ENCODE measurements at places on chromosomes 1 and 21. TPM values are rescaled to one million over a fixed set of nuclear protein-coding genes. Genes with fewer than 3 reads are reported as not detected.

GRCh38 chr1:117034791-117035290 lies 25.3 kb upstream of the TTF2 start:
- DNase-seq, result no peak

The IQGAP3 gene
- 41.8 TPM for total RNA-seq

The B3GALT5 gene
- 2.2 TPM for total RNA-seq

GRCh38 chr1:217718873-217719272 lies 87.7 kb downstream of the SPATA17 start:
- DNase-seq, result peak; percentile 40

The RGS8 gene
- total RNA-seq, result 0.05 TPM

DNA sequence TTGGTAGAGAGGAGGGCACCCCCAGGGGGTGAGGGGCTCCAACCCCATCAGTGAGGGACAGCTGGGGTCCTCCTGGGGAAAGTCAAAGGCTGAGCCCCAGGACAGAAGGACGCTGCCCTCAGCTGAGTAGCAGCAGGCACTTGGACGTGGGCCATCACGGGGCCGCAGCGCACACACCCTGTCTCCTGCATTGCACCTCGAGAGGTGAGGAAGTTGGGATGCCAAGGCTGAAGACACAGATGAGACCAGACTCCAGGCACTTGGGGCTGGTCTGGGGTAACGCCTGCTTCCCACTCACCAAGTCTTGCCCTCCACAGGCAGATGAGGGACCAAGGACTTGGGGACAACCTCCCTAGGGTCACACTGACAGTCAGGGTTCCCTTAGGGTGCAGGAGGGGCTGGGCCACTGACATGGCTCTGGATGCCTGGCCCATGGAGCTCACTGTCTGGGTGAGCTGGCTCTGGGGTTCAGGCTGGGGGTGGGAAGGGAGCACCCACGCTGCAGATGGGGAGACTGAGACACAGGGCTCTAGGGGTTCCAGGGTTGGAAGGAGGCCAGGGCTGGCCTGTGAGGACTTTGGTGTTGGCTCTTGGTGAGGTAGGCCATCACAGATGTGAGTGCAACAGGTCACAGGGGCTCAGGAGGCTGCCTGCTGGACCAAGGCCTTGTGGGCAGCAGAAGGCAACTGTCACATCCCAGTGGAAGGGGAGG lies 16.6 kb upstream of the ZNF678 start:
- DNase-seq, result no peak

DNA sequence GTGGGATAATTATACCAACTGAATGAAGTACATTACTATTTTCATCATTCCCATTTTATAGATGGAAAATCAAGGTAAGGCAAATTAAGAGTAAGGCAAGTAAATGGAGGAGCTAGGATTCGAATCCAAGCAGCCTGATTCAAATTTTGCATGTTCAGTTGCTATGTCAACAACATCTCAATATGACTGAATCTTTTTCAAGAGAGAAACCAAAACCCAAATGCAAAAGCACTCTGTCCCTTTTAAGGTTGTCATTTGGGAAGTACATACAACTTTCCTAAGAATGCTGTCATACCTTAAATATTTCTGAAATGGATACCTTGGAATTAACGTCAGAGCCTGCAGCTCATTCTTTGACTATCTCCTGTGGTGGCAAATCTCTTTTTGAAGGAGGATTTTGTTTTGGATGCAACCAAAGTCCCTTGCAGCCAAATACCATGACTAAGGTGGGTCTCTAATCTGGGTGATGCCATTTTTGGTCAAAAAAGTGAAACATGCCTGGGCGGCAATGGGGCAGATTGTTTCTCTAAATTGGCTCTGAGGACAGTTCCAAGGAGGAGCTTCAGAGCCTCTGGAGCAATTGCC lies 25.4 kb downstream of the ADAMTS1 start:
- DNase-seq, result no peak

GRCh38 chr1:221747839-221748238 lies 6.0 kb upstream of the DUSP10 start:
- DNase-seq, result no peak

DNA sequence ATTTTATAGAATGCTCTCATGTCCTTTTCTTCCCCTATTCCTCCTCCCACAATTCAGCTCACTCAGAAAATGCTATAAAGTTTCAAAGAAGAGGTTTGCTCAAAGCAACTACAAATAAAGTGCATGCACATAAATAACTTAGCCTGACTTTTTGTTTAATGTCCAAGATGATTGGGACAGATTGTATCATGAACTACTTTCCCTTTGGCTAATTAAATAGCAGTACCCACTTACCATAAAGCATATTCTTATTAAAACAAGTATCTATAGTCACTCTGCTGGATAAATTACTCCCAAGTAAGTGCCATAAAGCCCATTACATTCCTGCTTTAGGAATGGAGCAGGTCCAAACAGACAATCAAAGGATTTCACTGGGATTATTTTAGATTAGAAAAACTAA lies 576.0 kb downstream of the LMO4 start:
- no peak for DNase-seq

The PTCH2 gene
- total RNA-seq, result not detected

The CFHR1 gene
- total RNA-seq, result not detected

DNA sequence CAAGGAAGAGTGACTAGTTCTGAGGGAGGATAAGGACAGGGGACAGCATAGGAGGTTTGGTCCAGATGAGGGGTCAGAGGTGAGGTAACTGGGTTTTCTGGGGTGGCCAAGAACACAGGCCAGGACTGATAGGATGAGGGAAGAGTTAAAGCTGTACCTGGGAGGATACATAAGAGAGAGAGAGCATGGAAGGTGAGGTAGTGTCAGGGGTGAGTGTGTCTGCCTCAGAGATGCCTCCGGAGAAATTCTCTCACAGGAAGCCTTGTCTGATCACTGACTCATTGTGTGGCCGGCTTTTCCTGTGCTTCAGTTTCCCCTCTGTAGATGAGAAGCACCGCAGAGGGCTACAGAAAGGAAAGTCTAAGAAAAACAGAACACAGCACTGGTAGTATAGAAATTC lies 40.2 kb downstream of the FASLG start:
- DNase-seq, result peak; percentile 90

DNA sequence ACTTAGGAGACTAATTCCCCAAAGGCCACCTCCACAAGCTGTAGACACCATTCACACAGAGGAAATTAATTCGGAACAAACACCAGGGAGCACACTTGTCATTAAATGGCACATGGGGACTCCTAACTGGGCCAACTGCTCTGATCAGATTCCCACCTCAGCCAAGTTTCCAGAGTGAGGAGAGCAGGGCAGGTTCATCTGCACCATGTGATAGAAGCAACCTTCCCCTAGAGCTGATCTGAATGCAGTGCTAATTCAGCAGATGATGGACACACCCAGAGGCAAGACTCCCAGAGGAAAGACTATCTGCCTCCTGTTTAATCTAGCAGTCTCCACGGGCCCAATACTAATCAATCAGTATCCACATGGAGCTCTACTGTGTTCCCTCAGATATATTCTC lies 147.0 kb downstream of the VAV3 start:
- no peak for DNase-seq

The UMODL1 gene
- total RNA-seq, result not detected

The AGMAT gene
- not detected for total RNA-seq

The CFHR3 gene
- 0.20 TPM for total RNA-seq

DNA sequence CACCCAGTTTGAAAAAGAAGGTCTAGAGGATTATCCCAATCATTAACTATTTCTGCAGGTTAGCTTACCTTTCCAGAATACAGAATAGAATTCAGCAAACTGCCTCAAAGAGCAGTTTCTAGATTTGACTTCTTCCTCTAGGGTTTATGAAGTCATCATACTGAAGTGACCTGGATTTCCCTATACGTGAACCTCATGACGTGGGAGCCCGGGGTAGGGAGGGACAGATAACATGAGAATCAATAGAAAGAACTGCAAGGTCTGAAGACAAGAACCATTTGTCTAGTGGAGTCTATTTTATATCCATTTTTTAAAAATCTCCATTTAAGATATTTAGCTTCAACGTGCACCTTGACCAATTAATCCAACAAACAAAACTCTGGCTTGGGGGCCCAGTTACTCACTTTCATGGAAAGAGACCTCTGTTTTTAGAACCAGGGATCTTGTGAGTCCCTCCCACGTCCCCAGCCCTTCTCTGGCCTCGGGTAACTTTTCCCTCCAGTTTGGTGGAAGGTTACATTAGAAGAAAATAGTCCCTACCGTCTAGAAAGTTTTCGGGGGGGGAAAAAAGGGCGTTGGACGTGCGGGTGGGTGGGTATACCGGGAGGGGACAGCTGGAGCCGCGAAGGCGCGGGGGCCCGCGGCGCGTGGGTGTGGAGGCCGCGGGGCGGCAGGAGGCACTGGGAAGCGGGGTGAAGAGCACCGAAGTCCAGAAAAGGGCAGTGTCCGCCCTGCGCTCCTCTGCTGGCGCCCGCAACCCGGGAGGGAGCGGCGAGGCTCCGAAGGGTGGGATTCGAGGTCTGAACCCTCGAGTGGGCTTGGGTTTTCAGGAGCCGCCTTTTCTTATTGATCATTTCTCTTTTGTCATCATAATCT lies 13.8 kb upstream of the POGZ start:
- DNase-seq, result no peak

DNA sequence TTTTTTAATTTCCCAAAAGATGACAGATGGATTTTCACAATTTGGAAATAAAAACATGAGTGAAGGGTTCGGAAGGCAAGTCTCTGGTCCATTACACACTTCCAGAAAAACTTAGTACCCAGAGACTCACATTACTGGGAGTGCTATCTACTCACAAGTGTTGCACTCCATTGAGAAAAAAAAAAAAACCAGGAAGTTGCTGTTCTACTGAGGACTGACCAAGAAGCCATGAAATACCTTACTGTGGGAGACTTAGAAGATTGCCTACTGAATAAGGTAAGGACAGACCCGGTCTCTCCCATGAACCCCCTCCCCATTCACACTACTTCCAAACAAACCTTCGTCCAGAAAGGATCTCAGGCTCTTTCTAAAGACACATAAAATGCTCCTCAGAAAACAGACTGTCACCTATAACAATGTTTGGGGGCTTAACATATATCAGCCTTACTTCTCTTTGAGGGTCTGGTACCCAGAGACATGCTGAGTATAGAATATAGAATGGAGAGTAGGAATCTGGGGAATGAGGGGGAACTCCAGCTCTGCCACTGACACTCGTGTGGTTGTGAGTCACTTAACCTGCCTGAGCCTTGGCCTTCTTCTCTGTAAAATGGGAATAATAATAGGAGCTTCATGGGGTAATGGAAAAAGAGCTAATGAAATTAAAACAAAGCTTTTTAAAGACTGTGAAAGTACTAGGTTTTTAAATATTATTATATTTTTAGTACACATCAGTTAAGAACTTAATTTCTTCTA lies 1.4 kb downstream of the MAB21L3 start:
- DNase-seq, result no peak

GRCh38 chr1:183353597-183353996 lies 64.6 kb downstream of the NMNAT2 start:
- peak; percentile 74 for DNase-seq

GRCh38 chr1:187763976-187764375 lies 935.2 kb downstream of the PLA2G4A start:
- no peak for DNase-seq

DNA sequence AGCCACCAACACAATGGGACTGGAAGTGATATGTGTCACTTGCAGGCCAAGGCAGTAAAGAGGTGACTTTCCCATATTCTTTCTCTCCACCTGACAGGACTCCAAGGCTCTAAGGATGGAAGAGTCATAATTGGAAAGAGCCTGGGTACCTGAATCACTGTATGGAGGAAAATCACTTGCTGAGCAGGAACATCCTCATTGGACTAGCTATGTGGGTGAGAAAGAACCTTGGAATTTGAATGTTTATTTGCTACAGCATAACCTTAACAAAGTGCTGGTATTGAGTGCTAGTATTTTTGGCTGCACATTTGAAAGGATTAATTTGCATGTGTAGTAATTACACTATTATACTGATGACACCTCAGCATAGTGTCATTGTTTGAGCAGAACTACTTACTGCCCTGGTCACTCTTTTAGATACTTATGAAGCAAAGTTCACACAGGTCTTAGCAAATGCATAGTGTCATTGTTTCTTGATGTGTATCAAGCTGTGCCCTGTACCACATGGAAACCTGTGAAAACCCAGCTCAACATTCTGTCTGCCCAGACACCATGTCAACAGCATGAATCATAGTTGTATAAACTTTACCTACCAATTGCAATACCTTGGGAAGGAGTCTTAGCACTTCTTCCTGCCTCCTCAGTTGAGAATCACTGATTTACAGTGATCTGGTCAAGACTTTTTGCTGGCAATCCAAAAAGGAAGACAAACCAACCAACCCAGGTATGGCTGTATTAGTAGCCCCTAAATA lies 5.1 kb upstream of the S100A10 start:
- peak; percentile 66 for DNase-seq
